ENCODE measurements at places on chromosomes 4 and X.
A peak's percentile ranks its signal among the peaks of the same experiment; 100 is the strongest.

DNA sequence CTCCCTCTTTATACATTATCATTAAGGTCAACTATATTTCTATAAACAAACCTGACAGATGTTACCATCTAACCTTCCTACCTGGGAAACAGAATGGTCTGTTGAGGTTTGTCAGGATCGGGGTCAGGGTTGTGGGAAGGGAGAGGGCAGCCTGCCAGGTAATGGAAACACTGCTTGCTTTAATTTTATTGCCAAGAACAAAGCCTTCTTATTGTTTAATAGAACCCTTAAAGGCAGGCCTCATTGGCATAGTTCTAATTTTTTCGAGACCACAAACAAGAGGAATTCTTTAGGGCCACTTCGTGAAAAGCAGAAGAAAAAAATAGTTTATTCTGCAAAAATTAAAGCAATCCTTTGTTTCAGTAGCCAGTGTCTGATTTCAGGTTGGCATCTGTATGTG lies 113.2 kb downstream of the MID1 start:
- no peak for DNase-seq

- DNase-seq, result peak; percentile 75
These were observed 20.2 kb downstream of the WDR1 start for GRCh38 chr4:10096201-10096977.

DNA sequence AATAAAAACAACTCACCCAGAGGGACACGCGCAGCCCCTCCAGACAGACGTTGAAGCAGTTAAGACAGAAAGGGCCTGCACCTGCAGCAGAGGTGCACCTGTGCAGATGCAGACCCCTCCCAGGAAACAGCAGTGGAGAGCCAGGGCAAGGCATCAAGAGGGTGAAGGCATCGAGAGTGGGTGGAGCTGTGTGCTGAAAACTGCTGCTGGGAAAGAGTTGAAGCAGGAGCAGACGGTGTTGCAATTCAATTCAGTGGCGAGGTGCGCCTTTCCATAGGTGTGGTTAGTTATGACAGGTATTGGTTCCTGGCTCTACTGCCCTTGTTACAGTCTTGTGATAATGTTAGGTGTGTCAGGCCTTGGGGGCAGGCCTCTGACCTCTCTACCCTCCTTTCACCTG lies 16.7 kb downstream of the LETM1 start:
- DNase-seq, result no peak

DNA sequence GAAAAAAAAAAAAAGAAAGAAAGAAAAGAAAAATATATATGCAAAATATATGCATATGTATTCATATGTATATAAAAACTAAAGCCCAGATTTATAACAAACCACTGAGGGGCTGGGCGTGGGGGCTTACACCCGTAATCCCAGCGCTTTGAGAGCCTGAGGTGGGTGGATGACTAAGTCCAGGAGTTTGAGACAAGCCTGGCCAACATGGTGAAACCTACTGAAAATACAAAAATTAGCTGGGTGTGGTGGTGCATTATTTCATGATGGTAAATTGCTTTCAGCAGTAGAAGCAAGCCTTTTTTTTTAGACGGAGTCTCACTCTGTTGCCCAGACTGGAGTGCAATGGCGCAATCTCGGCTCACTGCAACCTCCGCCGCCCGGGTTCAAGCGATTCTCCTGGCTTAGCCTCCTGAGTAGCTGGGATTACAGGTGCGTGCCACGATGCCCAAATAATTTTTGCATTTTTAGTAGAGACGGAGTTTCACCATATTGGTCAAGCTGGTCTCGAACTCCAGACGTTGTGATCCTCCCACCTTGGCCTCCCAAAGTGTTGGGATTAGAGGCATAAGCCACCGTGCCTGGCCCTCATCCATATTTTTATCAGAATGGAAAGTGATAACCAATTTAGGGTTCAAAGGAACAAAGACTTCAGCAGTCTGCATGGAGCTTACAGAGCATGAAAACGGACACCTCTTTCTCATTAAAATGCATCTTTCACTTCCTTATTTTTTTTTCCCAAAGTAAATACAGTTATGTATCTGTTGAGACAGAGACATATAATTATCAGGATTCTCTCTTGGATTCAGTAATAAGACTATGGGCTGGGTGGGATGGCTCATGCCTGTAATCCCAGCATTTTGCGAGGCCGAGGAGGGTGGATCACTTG lies 27.7 kb upstream of the MOB1B start:
- no peak for DNase-seq

GRCh38 chrX:39896951-39897740 lies 200.6 kb downstream of the BCOR start:
- DNase-seq, result no peak

- DNase-seq, result peak; percentile 91
These were observed 106.0 kb upstream of the NAP1L5 start for GRCh38 chr4:88803600-88804096.

DNA sequence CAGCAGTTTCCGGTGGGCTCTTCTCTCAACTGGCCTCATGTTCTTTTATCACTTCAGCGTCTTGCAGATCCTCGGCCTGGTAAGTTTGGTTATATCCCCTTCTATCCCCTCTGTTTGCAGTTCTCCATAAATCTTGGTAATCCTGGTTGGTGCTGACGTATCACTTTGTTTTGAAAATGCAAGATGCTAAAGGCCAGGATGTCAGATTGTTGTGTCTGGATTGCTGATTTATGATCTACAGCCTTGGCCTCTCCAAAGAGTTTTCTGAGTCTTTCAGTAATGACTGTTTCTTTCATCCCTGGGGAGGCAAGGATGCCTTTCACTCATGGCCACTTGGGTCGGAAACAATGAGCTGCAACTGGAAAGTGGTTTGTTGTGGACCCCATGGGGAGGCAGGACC lies 146.4 kb downstream of the AMMECR1 start:
- DNase-seq, result no peak

Data from HS-5 (cell line).